ENCODE measurements at places on chromosomes 13 and 19. TPM values are rescaled to one million over a fixed set of nuclear protein-coding genes. Genes with fewer than 3 reads are reported as not detected.

- no peak for DNase-seq
Observed at GRCh38 chr19:30549151-30549550, 177.0 kb downstream of the ZNF536 start.

The OVOL3 gene
- total RNA-seq = not detected

The IQCN gene
- 26.0 TPM for total RNA-seq

DNA sequence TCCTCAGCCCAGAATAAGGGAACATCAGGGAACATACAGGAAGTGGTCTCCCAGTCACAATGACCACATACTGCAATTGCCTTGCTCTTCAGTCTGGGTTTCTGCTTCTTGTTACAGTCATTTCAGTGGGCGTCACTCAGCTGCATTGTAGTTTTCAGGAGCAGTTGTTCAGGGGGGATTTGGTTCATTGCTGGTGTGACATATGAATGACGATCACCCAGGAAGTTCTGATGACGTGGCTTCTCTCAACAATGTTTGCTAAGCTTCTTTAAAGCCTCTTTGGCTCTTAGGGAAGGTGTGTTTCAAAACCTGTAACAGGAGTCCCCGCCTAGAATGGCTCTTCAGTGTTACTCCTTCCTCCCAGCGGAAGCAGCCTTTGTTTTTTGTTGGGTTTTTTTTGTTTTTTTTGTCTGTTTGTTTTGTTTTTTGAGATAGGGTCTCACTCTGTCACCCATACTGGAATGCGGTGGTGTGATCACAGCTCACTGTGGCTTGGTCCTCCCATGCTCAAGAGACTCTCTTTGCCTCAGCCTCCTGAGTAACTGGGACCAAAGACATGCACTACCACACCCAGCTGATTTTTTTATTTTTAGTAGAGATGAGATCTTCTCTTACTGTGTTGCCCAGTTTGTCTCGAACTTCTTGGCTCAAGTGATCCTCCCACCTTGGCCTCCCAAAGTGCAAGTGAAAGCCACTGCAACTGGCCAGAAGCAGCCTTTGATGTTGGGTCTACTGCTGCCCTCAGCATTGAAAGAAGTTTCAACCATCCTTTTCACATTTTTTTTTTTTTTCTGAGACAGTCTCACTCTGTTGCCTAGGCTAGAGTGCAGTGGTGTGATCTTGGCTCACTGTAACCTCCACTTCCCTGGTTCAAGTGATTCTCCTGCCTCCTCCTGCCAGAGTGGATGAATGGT is 1.4 kb upstream of the SCEL start:
- no peak for DNase-seq

The ZNF230 gene
- total RNA-seq = 3.4 TPM

The IZUMO2 gene
- total RNA-seq = not detected

- DNase-seq = no peak
Observed at GRCh38 chr13:33179463-33179862, 106.1 kb downstream of the STARD13 start.

The DLEU7 gene
- total RNA-seq = 1.2 TPM

DNA sequence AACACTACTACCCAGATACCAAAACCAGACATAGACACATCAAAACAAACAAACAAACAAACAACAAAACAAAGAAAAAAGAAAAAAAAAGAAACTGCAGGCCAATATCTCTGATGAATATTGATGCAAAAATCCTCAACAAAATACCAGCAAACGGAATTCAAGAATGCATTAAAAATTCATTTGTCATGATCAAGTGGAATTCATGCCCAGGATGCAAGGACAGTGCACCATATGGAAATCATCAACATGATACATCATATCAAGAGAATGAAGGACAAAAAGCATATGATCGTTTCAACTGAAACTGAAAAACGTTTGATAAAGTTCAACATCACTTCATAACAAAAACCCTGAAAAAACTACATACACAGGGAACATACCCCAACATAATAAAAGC is 48.9 kb upstream of the CEACAM21 start:
- DNase-seq = no peak

The IGSF23 gene
- 7.5 TPM for total RNA-seq

GRCh38 chr19:13037161-13037560 is 41.9 kb downstream of the NFIX start:
- no peak for DNase-seq

DNA sequence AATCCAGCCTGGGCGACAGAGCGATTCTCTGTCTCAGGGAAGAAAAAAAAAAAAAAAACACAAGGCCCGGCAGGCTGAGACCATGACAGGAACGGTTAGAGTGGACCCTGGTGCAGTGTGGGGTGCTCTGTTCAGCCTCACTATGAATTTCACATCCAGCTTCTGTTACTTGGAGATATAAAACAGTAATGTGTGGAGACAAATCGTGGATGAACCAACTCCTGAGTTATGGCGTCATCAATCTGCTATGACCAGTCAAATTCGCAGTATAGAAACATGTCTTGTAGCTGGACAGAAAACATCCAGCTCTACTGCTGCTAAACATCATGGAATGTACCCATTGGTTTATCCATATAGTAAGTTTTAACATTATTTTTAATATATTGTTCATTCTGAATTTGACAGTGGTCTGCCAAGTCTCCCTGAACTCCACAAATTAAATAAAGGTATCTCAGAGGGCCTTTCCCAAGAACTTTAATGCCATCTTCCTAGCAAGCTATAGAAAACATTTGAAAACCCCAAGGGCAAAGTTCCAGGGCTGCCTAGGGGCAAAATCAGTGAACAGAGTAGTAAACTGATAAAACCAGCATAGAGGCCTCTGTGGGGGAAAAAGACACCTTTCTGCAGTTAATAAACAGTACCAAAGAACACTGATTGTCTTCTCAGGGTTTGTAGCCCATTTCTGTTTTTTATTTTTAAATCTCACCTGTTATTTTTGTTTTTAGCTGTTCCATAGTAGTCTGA is 75.8 kb downstream of the LRCH1 start:
- no peak for DNase-seq

GRCh38 chr19:3710265-3710812 is 2.2 kb downstream of the TJP3 start:
- DNase-seq = peak; percentile 95

DNA sequence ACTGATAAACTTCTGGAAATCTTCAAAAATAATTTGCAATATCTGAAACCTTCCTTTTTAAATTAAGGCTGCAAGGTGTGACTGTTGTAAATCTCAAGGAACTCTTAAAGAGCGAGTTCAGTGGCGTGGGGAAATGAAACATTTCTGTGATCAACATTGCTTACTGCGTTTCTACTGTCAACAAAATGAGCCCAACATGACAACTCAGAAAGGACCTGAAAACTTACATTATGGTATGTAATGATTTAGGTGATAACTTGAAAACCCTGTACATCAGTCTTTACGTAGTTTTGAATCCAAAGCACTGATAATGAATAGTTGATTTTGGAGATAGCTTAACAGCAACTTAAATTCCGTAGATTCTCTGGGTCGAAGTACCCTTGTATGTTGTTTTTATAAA is 92.8 kb downstream of the ZMYM2 start:
- DNase-seq = no peak

DNA sequence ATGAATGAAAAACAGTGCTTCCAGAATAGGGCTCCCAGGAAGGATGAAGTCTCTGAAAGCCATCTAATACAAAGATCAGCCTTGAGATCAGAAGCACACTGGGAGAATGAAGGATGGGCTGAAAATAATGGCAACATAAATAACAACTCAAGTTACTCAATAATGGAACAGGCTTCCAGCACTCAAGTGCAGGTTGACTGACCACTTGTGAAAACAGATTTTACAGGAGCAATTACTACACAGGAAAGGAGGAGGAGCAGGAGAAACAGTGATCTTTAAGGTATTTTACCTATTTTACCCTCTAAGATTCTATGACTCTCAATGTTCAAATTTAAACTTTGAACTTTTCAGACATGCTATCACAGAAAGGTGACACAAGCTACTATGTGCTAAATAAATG is 106.0 kb downstream of the USP12 start:
- no peak for DNase-seq

DNA sequence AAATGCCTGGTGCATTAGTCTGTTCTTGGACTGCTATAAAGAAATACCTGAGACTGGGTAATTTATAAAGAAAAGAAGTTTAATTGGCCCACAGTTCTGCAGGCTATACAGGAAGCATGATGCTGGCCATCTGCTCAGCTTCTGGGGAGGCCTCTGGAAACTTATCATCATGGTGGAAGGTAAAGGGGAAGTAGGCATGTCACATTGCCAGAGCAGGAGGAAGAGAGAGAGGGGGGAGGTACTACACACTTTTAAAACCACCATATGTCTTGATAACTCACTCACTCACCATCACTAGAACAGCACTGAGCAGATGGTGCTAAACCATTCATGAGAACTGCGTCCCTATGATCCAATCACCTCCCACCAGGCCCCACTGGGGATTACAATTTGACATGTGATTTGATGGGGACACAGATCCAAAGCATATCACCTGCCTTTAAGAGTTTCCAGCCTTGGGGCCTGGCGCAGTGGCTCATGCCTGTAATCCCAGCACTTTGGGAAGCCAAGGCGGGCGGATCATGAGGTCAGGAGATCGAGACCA is 219.0 kb downstream of the KATNAL1 start:
- DNase-seq = no peak

The ACP7 gene
- not detected for total RNA-seq

DNA sequence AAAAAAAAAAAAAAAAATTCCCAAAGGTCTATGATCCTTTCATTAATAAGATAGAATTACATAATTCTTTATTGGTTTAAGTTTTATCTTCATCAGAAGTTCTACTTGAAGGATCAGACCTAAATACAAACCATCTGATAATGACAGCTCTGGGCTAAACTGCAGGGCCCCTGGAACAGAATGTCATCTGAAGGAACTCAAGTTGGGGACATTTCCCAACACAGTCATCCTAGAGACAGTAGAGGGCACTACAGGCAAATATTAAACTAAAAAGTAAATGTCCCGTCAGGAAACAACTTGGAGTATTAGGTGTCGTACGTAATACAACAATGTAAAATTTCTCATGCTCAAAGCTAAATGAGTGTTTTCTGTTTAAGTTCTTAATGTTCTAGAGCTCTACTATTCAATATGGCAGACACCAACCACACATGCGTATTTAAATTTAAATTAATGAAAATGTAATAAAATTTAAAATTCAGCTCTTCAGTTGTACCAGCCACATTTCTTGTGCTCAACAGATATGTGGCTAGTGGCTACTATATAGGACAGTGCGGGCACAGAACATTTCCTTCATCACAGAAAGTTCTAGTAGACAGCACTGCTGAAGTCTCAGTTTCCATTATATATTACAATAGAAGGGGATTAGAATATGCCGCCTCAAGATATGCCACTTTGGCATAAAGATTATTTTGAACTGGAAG is 21.8 kb upstream of the NAXD start:
- peak; percentile 54 for DNase-seq

DNA sequence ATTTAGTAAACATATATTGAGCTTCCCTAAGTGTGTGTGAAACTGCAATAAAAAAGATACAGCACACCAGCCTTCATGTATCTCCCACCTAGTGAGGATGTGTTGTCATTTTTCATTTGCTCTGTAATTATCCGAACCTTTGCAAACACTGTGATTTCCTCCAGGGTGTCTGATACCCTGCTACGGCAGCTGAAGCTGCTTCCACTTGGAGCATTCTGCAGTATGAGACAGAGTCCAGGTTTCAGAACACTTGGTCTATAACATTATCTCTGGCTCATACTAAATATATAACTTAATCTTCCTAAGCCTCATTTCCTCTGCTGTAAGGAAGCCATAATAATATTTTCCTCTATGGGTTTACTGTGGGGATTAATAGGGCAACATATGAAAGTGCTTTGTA is 1338.1 kb upstream of the SLC10A2 start:
- DNase-seq = no peak

DNA sequence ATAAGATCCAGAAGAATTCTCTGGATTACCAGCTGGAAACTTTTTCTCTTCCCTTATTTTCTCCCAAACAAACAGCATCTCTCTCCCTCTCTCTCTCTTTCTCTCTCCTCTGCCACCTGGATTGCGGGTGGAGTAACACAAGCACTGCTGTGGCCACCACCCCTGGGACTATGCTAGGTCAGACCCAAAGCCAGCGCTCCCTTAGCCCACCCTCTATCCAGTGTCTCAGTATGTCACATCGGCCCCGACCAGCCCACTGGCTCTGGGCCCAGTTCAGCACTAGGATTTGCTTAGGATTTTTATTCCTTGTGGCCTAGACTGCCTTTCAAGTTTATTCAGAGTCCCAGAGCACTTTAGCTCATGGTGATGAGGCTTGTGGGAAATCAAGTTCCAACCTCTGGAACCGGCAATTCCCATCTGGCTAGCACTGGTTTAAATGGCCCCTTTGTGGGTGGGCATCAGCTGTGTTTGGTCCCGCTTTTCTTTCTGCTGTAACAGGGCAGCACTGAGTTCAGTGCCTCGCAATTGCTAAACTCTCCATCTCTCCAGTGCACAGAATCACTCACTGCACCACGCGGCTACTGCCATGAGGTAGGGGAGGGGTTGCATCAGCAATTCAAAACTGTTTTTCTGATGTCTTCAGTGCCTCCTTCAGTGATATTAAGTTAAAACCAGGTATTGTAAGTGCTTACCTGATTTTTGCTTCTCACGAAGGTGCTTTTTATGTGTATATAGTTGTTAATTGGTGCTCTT is 1623.1 kb downstream of the SLITRK5 start:
- no peak for DNase-seq

DNA sequence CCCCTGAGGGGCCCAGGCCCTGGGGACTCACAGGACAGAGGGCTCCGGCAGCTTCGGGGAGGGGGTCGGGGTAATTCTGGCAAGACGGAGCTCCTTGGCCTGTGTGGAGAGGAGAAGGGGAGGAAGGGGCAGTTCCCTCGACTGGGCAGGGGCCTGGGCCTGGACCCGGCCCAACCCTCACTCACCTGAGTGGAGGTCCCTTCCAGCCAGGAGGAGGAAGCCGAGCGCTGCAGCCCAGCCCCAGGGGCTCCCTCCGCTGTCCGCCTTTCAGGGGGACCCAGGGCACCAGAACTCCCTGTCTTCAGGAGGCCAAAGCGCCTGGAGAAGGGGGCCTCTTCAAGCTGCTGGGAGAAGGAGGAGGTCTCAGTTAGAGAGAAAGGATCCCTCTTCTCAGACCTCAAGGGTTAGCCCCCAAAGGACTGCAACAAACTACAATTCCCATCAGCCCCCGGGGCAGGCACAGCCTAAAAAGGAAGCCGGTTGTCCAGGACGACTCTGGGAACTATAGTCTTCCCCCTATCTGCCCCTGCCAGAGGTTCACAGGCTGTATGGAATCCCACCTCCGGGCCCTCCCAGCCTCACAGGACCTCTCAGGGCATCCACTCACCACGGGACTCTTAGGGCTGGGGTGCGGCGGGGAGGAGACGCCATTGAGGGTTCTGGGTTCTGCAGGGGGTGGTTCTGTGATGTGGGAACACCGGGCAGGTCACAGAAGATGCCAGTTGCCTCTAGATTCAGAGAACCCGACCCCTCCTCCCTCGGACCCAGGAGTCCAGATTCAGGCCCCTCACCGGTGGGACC is 19.8 kb downstream of the EPS8L1 start:
- no peak for DNase-seq
